Left colon (tissue), 2 donors: ENCODE measurements at places on chromosomes 7 and 10. TPM values are rescaled to one million over a fixed set of nuclear protein-coding genes. Genes with fewer than 3 reads are reported as not detected.

DNA sequence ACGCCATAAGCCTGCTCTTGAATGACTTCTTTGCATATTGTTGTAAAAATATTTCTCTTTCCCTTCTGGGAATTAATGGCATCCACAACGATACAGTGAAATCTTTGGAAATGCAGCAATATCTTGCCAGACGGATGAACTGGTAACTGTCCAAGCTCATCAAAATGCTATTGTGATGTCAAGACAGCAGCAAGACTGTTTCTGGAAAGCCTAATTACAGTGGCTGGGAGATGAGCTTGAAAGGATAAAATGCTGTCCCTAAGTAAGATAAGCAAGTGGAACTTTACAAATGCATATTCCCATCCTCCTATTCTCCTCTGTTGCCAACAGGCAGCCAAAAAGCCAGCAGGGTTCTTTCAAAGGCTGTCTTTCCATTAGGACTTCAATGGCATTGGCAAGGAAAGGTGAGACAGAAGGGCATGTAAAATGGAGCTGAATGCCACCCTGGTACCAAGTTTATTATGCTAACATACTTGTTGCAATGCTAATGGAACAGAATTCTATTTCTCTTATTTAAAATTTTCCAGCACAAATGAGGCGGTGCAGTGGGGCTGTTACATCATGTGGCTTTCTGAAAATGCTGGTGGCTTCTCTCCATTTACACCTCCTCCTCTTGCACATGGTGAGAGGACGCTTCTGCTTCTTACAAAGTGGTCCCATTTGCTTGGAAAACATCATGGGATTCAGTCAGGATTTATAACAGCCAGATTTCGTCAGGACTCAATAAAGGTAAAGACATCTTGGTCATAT is 178.3 kb upstream of the PTER start:
- DNase-seq = no peak

DNA sequence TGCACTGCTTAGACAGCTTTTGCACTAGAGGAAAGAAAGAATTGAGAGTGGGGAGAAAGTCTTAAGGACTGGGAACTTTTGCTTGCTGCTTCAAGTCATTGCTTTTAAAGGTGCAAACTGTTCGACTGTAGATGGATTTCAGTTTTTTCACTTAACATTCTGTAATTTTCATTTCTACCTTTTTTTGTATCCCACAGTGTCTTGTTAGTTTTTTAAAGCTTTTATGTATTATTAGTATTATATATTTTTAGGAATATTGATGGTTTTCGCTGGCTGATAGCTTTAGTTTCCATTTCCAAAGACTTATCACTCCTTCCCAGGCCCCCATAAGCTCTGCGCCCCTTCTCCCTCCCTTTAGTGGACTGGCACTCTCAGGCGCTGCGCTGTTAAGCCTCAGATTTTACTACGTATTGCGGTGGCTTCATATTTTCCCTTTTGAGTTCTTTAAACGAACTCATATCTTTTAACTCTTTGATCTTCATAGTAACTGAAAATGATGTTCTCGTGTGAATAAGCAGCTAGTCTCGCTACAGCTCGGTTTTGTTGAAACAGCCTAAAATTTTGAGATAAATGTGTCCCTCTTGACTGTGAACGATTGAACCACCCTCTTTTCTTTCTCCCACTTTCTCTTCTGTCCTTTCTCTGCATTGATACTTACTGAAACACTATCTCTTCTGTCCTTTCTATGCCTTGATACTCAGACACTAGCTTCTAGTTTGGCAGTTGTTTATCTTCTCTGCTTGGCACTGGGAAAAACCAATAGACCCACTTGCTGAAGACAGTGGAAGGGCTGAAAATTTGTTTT is 2.5 kb upstream of the ETV1 start:
- DNase-seq = no peak

GRCh38 chr7:132861940-132862554 is 219.8 kb downstream of the CHCHD3 start:
- no peak for DNase-seq

ENTPD1 gene
- 14.4 TPM for total RNA-seq

NAT16 gene
- total RNA-seq = not detected

WDR11 gene
- total RNA-seq = 46.5 TPM
